IPS DF 19.7 (cell line): ENCODE measurements at places on chromosomes 4 and X.
A peak's percentile ranks its signal among the peaks of the same experiment; 100 is the strongest.

DNA sequence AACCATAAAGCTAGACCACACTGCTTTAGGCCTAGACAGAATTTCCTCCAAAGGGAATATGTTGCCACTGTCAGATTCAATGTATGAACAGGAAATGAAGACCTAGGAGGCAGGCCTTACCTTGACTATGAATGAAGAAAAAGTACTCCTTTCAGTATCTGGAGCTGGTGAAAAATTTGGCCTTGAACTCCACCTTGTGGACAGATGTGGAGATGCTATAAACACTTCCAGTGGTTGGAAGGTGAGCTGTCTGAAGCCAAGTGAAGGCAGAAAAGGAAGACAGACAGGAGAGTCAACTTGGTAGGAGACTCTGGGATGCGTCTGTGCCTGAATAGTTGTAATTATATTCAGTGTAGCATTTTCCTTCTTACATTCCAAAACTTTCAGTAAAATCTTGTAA lies 17.2 kb downstream of the SPIN3 start:
- DNase-seq, result peak; percentile 9

DNA sequence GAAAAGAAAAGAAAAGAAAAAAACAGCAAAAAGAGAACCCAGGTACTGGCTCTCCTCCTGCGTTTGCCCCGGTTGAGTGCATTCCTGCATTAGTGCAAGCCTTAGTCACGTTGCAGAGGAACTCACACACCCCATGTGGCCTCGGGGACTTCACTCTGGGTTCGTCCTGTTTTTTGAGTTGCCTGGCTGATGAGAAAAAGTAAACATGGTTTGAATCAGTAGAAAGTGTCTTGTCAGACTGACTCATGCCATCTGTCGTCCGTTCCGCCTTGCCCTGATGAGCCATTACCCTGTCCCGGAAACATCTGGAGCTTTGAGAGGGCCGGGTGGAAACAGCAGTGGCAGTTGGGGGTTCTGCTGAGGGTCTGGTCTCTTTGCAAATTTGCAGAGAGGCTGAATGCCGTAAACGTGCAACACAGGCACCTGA lies 16.3 kb downstream of the CD99 start:
- peak; percentile 40 for DNase-seq

GRCh38 chr4:183399126-183399522 lies 45.3 kb upstream of the CDKN2AIP start:
- DNase-seq, result no peak

DNA sequence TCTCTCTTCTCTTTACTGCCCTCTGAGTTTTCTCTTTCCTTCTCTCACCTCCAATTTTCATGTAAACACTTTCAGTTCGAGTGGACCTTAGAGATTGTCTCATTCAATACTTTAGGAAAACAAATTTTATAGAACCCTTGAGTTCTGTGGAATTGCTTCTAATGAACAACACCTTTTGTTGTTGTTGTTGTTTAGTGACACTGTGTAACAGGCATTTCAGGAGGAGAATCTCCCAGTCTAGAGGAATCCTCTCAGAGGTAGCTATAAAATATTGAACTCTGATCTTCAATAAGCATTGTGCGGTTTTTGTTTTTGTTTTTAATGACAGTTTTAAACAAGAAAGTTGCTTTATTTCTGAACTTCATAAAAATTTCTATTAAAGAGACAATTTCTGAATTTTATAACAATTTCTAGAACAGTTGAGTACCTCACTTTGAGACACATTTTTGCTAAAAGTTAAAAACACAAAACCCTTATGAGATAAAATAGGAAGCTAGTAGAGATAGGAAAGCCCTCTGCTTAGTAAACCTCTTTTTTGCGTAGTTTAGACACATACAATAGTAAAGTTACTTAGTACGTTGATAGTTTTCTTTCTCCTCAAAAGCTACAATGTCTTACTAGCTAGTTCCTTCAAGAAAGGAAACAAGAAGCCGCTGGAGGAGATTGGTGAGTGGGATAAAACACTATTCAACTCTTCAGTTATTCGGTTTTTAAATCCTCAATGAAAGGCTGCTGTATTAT lies 38.8 kb downstream of the CLCN3 start:
- no peak for DNase-seq

GRCh38 chr4:39933671-39934590 lies 43.8 kb downstream of the PDS5A start:
- no peak for DNase-seq

DNA sequence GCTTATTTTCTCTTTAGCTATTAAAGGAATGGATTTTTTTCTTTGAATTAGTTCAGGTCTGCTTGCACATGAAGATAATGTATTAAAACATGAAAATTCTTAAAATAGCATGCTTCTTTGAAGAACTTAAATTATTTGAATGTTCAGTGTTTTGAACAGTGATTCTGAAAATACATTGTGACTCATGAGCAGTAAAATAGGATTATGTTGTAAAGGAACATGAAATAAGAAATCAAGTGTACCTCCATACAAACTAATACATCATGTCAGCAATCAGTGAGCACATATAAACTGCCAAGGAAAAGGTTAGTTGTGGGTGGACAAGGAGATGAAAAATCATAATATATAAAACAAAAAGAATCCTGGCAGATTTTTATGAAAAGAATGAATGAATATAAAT lies 66.1 kb downstream of the SNX25 start:
- DNase-seq, result no peak

DNA sequence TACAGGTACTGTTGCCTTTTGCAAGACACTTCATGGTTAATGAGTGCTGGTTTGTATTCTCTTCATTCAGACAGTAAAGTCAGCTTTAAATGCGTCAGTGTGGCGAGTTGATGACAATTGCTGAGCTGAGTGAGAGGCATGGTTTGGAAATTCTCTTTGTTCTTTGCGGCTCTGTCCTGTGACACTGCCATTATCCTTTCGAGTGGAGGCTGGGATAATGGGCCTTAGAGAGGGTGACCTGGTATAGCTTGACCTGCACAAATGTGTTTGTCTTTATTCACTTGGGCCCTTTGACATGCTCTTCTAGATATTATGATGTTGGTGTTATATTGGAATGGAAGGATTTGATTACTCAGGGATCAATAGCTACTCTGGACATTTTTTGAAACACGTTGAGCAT lies 208.5 kb upstream of the FAT1 start:
- no peak for DNase-seq

GRCh38 chrX:116897526-116897925 lies 434.8 kb upstream of the CT83 start:
- DNase-seq, result no peak

DNA sequence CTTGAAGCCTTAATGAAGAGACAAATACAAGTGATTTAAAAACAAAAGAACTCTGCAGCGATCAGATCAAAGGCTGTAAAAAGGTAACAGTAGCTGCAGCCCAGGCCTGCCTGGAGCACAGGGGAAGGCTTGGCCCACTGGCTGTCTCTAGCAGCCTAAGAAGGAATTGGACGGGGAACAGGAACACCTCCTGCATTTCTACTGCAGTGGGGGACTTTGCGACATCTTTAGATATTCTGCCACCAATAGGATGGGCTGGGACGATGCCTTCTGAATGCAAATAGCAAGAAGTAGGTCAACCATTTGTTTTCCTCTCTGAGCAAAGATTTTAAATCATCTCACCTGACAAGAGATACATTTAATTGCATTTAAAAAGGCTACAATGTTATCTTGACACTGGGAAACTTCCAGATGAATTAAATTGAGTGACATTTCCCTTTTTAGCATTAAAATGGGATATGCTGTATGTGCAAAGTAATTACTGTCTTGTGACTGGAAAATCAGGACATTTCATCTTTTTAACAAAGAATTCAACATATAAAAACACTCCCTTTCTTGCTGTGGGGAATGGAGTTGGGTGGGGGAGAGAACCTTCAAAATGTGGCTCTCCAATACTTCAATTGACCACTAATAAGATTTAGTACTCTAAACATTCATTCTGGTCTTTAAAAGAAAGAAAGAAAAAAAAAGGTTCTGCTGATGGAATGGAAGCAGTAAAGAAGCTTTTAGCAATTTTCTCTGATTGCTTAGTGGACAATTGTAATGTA lies 70.0 kb downstream of the NYX start:
- DNase-seq, result no peak

DNA sequence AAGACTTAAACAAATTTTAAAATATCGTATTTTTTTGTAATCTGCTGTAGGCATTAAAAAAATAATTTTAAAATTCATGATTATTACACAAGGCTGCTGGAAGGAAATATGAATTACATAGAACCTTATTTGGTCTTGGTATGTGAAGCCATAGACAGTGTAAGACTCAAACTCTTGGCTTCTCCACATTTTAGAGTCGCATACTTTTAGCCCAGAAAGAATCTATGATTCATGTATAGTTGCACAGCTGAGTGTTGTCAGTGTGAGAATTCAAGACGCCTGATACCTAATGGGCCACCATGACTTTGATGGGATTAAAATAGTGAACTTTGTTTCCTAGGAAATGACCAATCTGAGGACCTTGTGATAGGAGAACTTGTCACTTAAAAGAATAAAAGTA lies 1.4 kb downstream of the INTU start:
- DNase-seq, result no peak

DNA sequence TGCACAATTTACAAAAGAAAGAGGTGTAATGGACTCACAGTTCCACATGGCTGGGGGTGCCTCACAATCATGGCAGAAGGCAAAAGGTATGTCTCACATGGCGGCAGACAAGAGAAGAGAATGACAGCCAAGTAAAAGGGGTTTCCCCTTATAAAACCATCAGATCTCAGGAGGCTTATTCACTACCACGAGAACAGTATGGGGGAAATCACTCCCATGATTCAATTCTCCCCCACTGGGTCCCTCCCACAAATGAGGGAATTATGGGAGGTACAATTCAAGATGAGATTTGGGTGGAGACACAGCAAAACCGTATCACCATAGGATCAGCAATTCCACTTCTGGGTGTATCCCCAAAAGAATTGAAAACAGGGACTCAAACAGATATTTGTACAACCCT lies 97.5 kb upstream of the STX18 start:
- no peak for DNase-seq

DNA sequence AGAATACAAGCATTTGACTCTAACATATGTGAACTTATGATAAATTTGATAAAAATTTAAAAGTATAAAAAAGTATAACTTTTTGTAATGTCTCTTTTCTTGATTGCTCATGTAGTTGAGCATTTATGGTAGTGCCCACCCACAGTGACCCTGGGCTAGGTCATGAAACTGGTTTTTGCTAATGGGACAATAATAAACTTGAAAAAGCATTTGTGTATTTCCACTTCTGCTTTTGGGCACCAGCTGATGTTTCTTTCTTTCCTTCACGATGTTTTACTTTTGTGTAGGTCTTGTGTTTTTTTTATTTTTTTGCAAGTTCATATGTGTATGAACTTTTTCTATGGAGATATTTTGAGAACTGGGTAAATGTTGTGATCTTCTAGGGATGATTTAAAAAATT lies 313.1 kb downstream of the CBLL2 start:
- DNase-seq, result no peak

DNA sequence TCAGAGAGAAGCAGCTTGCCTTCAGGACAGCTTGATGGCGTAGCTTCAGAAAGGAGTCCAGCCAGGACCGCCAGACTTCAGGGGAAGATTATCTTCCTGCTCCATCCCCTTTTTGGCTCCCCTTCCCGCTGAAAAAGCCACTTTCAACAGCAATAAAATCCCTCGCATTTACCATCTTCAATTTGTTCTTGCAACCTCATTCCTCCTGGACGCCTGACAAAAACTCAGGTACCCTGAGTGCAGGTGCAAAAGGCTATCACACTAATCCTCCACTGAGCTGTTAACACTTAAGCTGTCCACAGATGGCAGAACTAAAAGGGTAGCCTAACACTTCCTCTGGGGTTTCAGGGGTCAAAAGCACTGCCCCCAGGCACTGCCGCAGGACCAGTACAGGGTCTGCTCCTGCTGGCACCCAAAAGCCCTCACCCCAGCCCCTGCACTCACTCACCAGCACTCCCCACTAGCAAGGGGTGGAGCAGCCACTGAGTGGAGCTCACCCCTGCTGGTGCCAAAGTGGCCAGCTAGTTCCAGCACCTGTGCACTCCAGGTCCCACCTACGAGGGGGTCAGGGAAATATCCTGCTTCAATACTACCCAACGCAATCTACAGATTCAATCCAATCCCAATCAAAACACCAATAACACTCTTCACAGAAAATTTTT lies 145.8 kb downstream of the ADGRA3 start:
- no peak for DNase-seq

DNA sequence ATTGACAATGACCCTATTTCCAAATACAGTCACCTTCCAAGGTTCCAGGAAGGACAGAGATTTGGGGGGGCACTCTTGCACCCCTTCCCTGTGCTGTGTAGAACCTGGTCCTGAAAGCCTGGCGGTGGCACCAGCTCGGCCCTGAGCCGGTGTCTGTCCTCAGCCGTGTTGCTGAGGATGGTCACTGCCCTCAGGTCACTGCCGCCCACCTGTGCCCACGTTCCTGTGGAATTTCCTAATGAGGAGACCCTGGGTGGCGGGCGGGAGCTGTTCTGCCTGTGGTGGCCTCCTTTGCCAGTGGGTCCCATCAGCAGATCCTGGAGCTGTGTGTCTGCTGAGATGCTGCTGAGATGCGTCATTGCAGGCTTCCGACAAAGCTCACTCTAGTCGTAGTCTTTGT lies 32.9 kb downstream of the NELFA start:
- DNase-seq, result no peak

GRCh38 chr4:1722551-1723118 lies 1.3 kb downstream of the TACC3 start:
- DNase-seq, result no peak

DNA sequence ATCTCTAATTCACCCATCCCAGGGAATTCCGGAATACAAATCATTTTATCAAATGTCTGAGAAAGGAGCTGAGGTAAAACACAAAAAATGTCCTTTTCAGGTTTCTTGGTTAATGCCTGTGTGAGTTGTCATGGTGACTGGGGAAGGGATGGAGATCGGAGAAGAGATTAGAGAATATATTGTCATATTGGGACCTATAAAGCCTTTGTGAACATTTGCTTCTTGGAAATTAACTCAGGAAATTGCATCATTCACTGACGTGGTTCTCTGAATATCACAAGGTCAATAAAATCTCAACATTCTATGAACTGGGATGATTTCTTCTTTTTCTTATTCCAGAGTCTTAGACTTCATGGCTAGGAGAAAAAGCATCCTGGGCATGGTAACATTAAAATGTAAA lies 174.8 kb upstream of the GLRA2 start:
- DNase-seq, result no peak

- DNase-seq, result no peak
Measured at GRCh38 chr4:30208731-30209435, 511.3 kb upstream of the PCDH7 start.

DNA sequence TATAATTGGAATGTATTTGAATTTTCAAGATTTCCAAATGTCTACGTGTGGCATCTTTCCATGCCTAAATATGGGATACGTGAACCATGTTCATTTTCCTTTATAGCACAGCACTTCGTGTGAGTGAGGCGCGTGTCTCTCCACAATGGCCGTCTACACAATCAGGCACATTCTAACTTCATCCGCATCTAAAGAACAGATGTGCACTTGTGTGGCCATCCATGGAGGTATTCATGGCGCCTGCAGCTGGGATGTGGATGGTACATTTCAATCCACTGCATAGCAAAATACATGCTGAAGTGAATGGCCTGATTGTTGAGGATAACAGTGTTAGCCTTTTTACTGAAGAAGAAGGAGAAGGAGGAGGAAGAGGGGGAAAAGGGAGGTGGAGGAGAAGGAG lies 34.5 kb upstream of the TRIM2 start:
- DNase-seq, result no peak

GRCh38 chr4:87270144-87270543 lies 49.7 kb upstream of the KLHL8 start:
- no peak for DNase-seq

- no peak for DNase-seq
Measured at GRCh38 chr4:102036619-102037376, 246.3 kb downstream of the BANK1 start.

- no peak for DNase-seq
Measured at GRCh38 chrX:133608406-133608805, 193.1 kb upstream of the GPC4 start.
